ENCODE measurements at places on chromosomes 3 and 15.

DNA sequence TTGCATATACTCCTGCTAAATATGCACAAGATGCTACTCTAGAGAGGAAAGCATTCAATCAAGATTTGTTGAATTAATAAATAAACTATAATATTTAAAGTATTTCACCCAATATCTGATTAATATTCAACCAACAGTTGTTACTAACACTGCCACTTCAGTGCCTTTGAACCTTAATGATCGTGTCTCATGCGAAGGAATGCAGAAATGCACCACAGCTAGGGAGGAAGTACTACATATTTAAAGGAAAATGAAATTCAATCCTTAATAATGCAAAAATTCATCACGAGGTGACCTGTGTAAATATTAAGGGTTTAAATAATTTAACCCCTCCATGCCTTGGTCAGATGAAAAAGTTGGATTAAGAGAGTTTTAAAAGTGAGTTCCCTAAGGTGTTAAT lies 114.2 kb upstream of the DAZL start:
- no peak for DNase-seq

- DNase-seq = no peak
Observed at GRCh38 chr3:30305021-30305420, 301.4 kb upstream of the TGFBR2 start.

GRCh38 chr3:108305484-108306172 lies 9.3 kb downstream of the HHLA2 start:
- DNase-seq = no peak

GRCh38 chr3:129068291-129068886 lies 7.8 kb downstream of the GP9 start:
- DNase-seq = no peak

- no peak for DNase-seq
Observed at GRCh38 chr15:52002351-52002750, 16.7 kb upstream of the MAPK6 start.

DNA sequence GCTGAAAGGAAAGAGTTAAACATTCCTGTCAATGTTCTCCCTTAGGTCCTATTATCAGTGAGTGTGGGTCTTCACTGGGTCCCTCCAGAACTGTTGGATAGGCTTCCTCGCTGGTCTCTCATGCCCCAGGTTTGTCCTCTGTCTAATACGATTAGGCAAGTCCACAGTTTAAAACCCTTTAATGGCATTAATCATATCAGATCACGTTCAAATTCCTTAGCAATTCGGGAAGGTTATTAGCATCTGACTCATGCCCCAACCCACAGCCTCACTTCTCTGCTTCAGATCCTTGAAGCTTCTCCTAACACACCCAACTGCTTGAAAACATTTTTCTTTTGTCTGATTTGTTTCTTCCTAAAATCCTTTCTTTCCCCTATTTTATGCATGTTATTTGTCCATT lies 224.3 kb upstream of the ATP10A start:
- no peak for DNase-seq

GRCh38 chr3:174536319-174536718 lies 322.8 kb upstream of the NAALADL2 start:
- no peak for DNase-seq

DNA sequence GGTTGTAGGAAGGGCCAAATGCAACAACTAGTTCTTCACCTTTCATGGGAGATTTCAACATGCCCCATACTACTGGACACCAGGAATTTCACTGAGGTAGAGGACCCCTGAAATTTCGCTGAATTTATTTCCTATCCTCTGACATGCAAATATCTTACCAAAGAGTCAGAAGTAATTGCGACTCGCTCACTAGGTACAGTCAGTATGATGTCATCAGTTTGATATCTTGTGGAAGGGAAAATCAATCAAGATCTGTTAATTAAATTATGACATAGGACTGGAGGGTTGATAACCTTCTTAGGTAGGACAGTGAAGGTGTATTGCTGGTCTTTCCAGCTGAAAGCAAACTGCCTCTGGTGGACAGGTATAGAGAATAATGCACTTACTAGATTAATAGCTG lies 74.9 kb upstream of the TNIK start:
- DNase-seq = no peak

DNA sequence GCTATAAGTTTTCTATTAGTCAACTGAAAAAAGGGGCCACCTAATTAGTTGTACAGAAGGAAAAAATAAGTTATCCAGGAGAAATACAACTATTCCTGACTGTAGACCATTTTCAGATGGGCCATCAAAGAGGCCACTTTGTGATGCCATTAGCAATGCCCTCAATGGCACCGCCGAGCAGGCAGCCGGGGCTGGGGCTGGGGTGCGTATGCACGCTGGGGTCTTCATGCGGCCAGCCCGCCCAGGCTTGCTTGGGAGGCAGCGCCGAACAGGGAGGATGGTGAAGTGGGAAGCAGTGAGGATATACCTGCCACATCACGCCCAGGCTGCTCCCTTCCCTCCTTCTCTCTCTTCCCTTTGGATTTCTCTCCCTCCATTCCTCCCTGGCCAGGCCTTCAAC lies 128.4 kb downstream of the XXYLT1 start:
- DNase-seq = no peak

DNA sequence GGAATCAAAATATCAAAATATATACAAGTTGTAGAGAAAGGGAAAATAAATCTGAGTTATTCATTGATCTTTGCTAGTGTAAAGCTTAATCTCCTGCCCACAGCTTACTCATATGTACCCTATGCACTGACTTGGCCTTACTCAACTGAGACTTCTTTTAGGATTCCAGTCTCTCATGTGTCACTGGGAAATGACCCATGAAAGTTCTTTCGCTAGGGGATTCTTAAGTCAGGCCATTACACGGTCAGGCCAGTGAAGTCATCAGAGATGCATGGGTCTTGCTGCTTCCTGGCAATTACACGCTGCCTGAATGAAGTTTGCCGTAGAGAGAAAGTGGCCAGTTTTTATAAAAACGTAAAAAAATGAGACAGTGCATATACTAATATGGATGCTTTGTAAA lies 20.7 kb upstream of the LPP start:
- DNase-seq = no peak

DNA sequence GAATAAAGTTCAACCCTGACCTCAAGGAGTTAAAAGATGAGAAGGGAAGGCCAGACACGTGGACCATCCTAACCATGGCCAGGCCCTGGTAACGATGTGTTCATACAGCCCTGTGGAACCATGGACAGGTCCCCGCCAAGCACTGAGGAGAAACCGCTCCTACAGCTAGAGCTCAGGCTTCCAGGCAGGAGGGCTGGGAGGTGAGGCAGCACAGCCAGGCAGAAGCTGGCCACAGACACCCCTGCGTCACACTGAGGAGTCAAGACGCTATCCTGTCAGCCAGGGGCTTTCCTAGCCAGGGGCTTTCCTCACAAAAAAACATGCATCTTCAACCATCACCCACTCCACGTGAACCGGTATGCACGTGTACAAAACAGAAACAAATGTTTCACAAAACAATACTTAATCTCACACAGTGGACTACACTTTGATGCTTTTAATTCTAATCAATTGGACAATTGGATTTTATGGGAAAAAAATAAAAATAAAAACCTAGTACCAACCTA lies 73.2 kb downstream of the TBC1D2B start:
- DNase-seq = no peak

DNA sequence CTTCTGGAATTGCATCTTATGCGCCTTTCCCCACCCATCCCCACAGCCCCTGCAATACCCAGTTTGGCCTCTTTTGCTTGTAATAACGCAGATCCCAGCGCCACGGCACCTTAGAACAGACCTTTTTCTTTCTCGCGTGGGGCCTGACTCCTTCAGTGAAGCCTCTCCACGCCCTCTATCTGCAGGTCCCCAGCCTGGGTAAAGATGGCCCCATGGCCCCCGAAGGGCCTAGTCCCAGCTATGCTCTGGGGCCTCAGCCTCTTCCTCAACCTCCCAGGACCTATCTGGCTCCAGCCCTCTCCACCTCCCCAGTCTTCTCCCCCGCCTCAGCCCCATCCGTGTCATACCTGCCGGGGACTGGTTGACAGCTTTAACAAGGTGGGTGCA lies 594 bp downstream of the CRELD1 start:
- peak; percentile 5 for DNase-seq

GRCh38 chr15:98953968-98954367 lies 53.6 kb downstream of the PGPEP1L start:
- DNase-seq = no peak

GRCh38 chr3:149999421-149999820 lies 28.7 kb upstream of the PFN2 start:
- DNase-seq = no peak

DNA sequence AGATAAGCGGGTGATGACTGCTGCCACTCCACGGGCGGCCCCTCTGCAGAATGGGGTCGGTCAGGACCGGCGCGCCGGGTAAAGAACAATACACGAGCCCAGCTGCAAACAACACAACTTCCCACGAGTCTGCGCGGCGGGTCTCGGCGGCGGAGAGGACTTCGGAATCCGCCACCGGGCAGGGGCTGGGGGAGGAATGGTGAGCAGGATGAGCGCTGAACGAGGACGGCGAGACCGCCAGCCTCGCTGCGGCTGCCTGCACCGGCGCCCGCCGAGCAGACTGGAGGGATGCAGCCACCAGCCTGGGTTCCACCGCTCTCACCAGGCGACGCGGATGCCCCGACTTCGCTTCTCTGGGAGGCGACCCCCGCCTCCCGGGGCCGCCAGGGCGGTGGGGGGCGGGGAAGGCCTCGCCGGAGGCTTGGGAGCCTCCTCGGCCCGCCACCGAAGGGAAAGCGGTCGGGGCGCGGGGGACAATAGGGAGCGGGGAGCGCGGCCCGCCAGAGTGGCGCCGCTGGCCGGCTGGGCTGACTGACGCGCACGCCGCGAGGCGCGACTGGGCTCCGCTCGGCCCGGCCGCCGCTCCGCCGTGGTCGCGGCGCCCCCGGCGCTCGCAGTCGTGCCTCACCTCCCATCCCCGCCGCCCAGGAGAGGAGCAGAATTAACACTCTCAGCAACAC lies 515 bp downstream of the ADAM10 start:
- peak; percentile 12 for DNase-seq

DNA sequence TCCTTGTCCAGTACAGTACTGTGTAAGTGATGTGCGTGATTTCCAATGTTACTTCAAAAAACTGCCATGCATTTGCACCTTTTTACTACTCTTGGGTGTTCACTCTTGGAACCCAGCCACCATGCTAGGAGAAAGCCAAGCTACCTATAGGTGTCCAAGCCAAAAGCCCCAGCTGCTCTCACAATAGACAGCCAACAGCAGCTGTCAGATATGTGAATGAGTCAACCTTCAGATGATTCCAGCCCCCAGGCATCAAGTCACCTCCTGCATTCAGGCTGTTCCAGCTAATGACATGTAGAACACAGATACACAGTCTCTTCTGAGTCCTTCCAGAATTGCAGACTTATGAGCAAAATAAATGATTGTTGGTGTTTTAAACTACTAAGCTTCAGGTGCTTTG lies 417.7 kb upstream of the TGFBR2 start:
- DNase-seq = no peak

- no peak for DNase-seq
Observed at GRCh38 chr3:13193320-13194284, 120.4 kb upstream of the IQSEC1 start.

DNA sequence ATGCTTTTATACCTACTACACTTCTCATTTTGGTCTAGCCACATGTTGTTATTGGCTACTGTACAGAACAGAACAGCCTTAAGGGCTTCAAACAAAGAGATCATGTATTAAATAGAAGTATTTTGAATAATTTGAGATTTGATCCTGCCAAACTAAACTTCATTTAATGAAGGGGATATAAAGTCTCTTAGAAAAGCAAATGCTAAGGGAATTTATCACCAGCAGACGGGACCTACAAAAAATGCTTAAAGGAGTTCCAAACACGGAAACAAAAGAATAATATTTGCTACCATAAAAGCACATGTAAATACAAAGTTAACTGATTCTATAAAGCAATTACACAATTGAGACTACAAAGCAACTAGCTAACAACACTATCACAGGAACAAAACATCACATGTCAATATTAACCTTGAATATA lies 23.6 kb upstream of the FMN1 start:
- DNase-seq = no peak

Measured in stimulated activated CD8-positive, alpha-beta memory T cell treated with anti-CD3 and anti-CD28 coated beads, Interleukin-4, amount 100 ng/mL, for 4 hours (primary cell).